Mesothelial cell of epicardium (in vitro differentiated cells): ENCODE measurements at places on chromosomes 12 and 14.

GRCh38 chr12:31732926-31733548, 4.2 kb upstream of the AMN1 start:
- no peak for DNase-seq

- no peak for DNase-seq
Observed at GRCh38 chr14:102248121-102248520, 56.8 kb downstream of the MOK start.

DNA sequence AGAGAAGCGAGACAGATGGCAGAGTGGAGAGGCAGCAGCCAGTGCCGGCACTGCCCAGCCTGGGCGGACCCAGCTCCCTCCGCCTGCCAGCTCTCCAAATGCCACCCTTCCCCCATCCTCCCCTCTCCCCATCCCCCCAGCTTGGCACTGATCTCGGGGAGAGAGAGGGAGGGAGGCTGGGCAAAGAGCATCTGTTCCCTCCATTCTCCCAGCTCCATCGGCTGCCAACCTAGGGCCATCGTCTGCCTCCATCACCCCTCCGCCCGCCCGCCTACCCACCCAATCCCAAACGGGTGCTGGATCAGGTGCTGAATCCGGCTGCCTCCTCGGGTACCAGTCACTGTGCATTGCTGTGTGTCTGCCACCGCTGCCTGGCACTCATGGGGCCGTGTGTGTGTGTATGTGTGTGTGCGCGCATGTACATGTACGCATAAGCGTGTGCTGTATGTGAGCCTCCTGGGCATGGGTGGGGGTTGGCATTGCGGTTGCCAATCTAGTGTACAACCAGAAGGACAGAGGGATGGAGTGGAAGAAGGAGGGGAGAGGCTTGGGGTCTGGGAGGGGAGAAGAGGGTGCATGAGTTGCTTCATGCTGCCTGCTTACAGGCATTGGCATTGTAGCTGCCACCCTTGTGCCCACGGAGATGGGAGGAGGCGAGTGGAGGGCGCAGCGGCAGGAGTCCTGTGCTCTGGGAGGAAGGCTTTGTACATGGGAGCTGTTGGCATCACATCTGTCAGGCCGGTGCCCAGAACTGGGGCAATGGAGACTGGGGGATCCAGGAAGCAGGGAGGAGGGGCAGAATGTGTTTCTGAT, 38.4 kb downstream of the ZFHX2 start:
- DNase-seq, result no peak

GRCh38 chr14:20818861-20819260, 16.2 kb upstream of the RNASE1 start:
- DNase-seq, result no peak

DNA sequence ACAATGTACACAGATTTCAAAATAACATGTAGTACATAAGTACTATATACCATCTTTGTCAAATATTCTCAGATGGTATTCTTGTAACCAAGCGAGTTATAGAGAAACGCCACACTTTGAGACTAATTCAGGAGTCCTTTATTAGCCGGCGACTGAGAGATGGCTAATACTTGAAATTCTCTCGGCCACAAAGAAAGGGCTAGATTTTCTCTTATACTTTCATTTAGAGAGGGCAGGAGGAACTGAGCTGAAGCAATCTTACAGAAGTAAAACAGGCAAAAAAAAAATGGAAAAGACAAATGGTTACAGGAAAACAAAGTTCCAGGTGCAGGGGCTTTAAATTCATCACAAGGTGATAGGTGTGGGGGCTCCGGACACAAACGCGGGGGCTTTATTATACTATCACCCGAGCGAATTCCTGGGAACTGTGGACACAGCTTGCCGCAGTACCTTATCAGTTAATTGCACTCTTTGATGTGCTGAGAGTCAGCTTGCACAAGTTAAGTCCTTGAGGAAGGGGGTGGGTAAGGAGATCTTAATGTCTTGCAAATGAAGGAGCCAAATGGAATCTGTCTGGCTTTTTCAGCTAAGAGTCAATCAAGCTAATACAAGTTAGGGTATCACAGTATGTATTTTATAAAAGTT, 382.3 kb downstream of the KCNH5 start:
- DNase-seq, result no peak
